Hindlimb muscle (tissue), 1 donor: ENCODE measurements at places on chromosomes 2 and 18. TPM values are rescaled to one million over a fixed set of nuclear protein-coding genes. Genes with fewer than 3 reads are reported as not detected.

CYP27C1 gene
- polyA plus RNA-seq, result 5.7 TPM

GKN1 gene
- polyA plus RNA-seq, result 0.25 TPM

IFIH1 gene
- polyA plus RNA-seq, result 2.8 TPM

DNA sequence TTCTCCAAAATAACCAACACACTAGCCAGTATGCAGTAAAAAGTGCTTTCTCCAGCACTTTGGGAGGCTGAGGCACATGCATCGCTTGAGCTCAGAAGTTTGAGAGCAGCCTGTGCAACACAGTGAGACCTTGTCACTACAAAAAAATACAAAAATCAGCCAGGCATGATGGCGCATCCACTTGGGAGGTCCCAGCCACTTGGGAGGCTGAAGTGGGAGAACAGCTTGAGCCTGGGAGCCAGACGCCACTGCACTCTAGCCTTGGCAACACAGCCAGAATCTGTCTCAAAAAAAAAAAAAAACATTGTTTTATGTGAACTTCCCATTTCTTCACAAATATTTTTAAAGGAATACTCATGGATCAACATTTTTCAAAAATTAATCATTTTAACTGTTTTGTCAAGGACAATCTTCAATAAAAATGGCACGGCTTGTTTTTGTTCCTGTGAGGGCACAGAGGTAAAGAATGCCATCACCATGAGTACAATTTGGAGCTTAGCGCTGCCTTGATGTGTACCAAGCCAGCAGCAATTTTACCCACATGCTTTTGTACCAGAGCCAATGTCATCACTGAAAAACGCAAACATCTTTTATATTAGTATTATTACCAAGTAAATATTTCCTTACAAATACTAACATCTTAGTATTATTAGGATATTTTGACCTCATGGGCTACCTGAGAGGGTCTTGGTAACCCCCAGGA is 26.7 kb downstream of the RAB1A start:
- no peak for DNase-seq

- no peak for DNase-seq
Measured at GRCh38 chr2:53818854-53819435, 32.1 kb downstream of the ERLEC1 start.

- no peak for DNase-seq
Measured at GRCh38 chr18:51028201-51028805, 1.7 kb upstream of the SMAD4 start.

GRCh38 chr2:110219496-110220189 is 7.3 kb upstream of the MTLN start:
- no peak for DNase-seq

GRCh38 chr2:214629875-214630274 is 179.6 kb downstream of the BARD1 start:
- no peak for DNase-seq
